ENCODE measurements at places on chromosomes 6 and 20. TPM values are rescaled to one million over a fixed set of nuclear protein-coding genes. Genes with fewer than 3 reads are reported as not detected.

The MBOAT1 gene
- 5.0 TPM for total RNA-seq

The IL22RA2 gene
- not detected for total RNA-seq

The ANKRD66 gene
- not detected for total RNA-seq

The UTRN gene
- total RNA-seq, result 72.0 TPM

GRCh38 chr6:137878486-137879285, 11.6 kb downstream of the TNFAIP3 start:
- peak; percentile 84 for DNase-seq

DNA sequence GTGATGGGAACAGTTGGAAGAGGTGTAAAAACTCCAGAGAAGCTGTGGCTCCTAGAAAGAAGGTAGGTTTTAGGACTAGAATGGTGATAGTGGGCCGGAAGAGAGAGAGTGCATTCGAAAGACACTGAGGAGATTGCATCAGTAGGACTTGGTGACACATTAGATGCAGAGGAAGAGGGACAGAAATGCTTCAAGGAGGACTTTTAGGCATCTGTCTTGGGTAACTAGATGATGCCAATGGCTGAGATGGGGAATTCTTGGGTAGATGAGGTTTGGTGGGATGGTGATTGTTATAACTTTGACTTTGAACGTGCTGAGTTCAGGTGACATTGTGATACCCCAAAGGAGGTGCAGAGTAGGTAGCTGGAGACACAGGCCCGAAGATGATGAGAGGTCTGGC, 196.5 kb downstream of the GMPR start:
- DNase-seq, result no peak

DNA sequence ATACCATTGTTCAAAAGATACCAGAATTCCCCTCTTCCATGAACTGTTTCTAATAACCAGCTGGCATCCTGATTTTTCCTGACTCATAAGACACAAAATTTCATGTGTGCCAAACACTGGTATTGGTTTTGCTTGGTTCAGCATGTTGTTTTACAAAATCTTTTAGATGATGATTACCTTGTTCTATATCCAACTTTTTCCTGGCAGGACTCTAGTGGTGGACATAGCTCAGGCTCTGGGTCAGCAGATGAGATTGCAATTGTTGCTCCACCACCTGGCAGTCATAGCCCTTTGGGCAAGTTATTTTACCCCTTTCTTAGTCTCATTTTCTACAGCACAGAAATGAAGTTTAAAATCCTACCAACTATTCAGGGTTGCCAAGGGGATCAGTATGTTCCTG, 6.2 kb downstream of the TRIM38 start:
- no peak for DNase-seq

DNA sequence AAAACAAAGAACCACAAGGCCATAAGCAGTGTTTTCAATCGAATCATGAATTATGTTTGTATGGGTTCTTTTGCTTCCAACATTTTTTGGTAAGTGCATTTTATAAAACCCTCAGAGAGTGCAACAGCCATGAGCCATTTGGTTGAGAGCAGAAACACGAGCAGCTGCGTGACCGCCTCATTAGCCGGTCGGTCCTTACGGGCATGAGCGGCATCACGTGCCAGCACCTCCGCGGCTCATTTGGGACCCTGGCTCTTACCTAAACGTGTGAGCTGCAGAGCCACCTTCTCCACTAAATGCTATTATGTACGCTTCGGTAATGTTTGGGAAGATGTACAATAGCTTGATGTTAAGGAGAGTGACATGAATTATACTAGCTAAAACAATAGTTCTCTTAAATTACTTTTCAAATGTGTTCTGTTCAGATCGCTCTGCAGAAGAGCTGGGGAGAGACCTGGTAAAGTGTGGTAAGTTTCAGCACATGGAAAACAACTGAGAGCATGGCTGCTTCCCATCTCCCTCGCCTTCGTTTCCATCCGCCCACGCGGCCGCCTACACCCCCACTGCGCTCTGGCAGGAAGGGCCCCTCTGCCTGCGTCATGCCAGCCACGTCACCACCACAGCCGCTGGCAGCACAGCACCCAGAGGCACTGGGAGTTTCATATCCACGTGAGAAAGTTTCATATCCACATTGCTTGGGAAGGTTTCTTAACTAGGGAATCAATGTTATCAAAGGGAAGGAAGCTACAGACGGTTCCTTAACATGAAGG, 23.7 kb upstream of the PDE10A start:
- no peak for DNase-seq

DNA sequence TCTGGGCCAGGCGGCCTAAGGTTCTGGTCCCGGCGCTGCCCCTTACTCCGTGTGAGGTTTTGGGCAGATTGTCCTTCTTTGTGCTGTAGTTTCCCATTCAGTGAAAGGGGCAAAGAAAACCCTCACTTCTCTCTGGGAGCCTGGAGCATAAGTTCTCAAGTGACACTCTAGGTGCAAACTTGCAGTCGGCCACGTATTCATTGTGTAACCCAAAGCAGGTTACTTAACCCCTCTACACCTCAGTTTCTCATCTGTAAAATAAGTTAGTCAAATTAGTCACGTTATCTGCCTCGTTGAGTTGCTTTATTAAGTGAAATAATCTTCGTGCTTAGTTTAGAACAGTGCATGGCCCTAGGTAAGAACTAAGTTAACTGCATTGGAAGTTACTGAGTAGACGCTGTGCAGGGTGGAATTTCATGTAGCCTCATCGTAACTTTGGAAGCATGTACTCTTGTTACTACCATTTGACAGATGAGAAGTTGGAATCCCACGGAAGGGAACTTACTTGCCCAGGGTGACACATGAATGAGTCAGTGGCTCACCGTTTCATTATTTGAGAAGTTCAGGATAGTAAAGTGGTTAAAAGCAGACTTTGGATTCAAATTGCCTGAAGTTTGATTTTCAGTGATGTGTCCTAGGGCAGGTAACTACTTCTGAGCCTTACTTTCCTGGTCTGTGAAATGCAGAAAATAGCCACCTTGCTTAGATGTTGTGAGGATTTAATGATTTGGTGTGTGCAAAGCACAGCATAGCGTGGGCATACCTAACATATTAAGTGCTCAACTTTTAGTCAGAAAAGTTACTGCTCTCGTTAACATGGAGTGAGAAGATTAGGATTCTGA, 556 bp upstream of the MROH8 start:
- no peak for DNase-seq

- no peak for DNase-seq
Observed at GRCh38 chr6:134316733-134317431, 1.0 kb downstream of the SGK1 start.
